ENCODE measurements at places on chromosomes 3 and 15.

DNA sequence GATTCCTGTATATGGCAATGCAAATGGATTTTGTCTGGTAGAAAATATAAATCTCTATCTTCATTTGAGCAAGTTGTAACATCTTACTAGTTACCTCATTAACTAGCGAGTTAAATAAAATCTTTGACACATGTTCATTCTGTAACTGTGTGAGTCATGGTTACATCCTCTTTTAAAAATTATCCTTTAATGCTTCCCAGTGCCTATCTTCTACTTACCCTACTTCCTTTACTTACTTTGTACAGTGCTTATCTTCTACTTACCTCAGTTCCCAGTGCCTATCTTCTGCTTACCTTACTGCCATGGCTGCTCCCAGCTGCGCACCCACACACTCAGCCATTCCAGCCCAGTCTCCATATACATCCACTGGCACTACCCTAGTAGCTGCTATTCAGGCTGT is 71.9 kb upstream of the GOLGA8B start:
- no peak for DNase-seq

- DNase-seq: peak; percentile 48
Measured at GRCh38 chr3:154122912-154123559, 1.8 kb downstream of the ARHGEF26 start.

DNA sequence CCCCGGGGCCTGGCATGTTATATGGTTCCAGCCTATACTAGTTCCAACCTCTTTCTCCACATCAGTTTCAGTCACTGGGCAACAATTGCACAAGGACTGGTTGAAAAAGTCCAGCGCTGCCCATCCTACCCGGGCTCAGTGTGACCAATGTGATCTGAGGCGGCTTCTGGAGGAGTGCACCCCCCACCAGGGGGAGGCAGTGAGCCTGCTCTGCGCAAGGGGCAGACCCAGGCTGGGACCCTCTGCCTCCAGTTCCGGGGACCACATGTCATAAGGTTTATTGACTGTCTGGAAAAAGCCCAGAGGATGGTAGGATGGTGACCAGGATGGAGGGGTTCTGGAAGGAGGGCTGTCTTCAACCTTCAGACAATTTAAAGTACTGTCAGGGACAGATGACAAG is 25.6 kb upstream of the NR2E3 start:
- DNase-seq: no peak

DNA sequence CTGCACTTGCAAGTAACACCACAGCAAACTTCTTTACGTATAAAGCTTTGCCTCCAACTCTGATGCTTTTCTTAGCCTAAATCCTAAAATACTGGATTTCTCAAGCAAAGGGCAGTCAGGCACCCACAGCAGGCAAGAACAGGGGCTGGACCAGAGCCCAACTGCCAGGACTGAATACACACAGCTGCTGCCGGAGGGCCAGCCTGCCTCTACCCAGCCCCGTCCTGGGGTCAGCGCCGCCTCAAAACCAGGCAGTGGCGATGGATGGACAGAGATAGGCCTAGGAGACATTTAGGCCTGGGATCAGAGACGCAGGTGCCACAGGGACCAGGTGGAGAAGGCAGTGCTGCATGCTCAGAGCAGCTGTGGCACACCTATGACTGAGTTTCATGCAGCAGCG is 47.6 kb upstream of the SEC61A1 start:
- no peak for DNase-seq

GRCh38 chr15:89399238-89400115 is 64.9 kb upstream of the POLG start:
- no peak for DNase-seq

- DNase-seq: no peak
Measured at GRCh38 chr3:50259432-50260026, 9.4 kb upstream of the SEMA3B start.

DNA sequence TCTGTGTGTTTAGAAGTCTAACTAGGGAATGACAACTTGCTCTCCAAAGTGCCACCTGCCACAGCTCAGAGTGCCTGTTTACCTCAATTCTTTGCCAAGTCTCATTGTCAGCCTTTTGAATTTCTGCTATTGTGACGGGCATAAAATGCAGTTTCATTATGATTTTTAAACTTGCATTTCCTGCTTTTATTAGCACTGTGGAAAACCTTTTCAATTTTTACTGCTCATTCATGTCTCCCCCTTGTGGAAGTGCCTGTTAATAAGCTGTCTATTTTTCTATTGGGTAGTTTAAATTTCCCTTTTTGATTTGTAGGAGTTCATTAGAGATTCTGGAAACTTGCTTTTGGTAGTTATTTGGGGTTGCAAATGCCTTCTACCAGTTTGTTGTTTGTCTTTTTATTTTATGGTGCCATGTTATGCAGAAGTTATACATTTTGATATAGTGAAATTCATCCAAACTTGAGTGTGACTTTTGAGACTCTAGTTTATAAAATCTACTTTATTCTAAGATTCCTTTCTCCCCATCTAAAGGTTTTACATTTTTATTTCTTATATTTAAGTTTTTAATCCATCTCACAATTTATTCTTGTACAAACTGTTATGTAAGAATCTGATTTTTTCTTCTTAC is 53.9 kb upstream of the FRMD4B start:
- no peak for DNase-seq

DNA sequence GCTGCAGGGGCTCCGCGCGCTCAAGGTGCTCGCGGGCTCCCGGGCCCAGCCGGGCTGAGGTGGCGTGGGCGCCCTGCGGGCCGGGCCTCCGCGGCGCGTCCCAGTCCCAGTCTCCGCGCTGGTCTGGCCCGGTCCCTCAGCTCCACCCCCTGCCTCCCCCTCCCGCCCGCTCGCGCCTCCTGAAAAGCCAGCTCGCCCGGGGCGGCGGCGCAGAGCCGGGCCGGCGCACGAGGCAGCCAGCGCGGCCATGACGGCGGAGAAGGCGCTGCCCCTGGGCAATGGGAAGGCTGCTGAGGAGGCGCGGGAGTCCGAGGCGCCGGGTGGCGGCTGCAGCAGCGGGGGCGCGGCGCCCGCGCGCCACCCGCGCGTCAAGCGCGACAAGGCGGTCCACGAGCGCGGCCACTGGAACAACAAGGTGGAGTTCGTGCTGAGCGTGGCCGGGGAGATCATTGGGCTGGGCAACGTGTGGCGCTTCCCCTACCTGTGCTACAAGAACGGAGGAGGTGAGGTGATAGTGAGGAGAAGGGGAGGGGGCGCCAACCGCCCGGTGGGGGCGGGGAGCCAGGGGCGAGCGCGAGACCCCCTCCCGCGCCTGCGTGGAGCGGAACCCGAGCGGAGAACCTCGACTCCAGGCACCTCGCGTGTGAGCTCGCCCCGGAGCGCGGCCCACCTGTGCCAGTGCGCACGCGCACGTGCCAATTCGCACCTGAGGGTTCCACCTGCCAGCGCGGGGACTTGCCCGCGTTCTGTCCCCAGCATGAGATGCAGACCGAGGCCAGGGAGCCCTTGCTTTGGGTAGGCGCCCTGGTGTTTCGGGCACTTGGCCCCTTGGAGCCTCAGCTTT is at the start of gene SLC6A11:
Gene SLC6A11 (plus strand): TSS at position 210 of the 844 bp plus-strand sequence. CDS start 38 bp downstream, at position 248.
- no peak for DNase-seq

GRCh38 chr3:127674101-127674721 is 1.5 kb downstream of the ABTB1 start:
- no peak for DNase-seq

- DNase-seq: no peak
Measured at GRCh38 chr3:12629560-12629959, 34.4 kb downstream of the RAF1 start.

- no peak for DNase-seq
Measured at GRCh38 chr3:155393316-155393715, 99.8 kb upstream of the STRIT1 start.

DNA sequence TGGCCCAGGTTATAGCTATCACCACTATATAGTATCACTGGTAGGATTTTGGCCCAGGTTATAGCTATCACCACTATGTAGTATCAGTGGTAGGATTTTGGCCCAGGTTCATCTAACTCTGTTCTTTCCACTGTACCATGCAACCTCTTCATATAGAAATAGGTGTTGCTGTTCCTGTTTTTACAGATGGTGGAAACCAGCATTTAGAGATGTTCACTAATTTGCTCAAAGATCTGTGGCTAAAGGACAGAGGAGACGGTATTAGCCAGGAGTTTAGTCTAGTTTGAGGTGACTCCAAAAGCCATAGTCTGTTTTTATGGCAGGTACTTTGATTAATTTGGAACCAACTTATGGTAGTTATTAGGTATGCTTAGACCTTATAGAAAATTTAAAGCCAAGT is 3.1 kb downstream of the LRCH3 start:
- no peak for DNase-seq

GRCh38 chr15:68223171-68223570 is 6.4 kb downstream of the CLN6 start:
- no peak for DNase-seq

GRCh38 chr15:43242616-43243015 is 21.8 kb upstream of the EPB42 start:
- DNase-seq: no peak

GRCh38 chr15:86903642-86904421 is 824.2 kb downstream of the AGBL1 start:
- no peak for DNase-seq

GRCh38 chr3:83971666-83972065 is 987.1 kb upstream of the CADM2 start:
- DNase-seq: no peak

DNA sequence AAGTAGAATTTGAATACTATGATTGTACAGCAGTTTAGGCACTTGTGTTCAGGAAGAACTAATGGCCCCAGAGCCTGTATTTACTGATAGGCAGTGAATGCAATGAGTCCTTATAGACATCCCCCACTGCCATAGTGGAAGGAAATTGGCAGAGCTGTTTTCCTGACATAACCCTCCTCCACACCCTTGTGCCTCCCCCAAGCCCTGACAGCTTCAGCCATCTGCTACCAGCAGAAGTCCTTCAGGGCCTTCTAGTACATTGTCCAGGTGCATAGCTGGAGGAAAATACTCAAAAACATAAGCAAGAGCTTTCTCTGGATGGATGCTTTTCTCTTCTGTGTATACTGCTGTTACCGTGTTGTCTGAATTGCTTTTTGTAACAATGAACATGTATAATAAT is 20.6 kb downstream of the ARHGAP31 start:
- DNase-seq: no peak

DNA sequence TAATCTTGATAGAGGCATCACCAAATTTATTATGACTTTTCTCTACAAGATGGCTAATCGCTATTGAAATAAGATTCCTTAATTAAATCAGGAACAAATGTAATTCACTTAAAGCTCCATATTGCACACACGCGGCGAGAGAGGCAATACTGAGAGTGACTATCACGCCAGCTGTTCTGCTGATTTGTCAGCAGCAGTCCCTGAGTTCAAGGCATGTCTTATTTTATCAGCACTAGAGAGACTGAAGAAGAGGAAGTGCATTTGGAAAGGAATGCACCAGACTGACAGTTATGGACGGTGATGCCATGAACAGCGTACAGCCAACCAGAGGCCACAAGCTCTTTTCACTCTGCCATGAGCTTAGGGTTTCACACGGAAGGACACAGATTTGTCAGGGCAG is 83.6 kb upstream of the SLCO3A1 start:
- no peak for DNase-seq
